Stimulated activated CD4-positive, alpha-beta T cell treated with anti-CD3 and anti-CD28 coated beads, Interleukin-4, amount 100 ng/mL, for 4 hours (primary cell): ENCODE measurements at places on chromosomes 4 and X.

- DNase-seq = no peak
Measured at GRCh38 chr4:32631831-32632230, 1911.7 kb downstream of the PCDH7 start.

DNA sequence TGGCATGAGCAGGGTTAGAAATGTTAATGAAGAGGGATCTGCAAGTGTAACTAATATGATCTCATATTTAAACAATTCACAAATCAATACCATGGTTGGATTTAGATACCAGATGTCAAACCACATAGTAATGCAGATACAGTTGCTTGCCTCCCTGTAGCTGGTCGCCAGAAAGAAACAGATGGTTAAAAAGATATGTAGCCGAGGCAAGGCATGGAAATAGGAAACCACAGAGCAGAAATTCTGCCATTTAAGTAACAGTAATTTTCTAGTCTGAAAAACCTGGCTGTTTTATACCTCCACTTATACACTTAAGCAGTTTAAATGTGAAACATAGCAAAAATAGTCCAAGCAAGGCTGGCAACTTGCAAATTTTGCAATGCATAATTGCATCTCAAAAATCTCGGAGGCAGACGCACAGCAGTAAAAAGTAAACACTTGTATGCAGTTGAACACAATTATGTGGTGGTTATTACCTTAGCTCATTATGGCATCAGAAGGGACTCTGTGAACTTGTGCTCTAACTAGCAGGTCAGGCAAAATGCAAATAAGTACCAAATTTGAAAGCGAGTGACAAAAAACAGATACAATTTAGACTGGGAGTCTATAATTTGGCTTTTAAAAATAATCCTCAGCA, 126.8 kb downstream of the NAA11 start:
- no peak for DNase-seq

GRCh38 chr4:174553031-174553430, 30.7 kb upstream of the HPGD start:
- no peak for DNase-seq

DNA sequence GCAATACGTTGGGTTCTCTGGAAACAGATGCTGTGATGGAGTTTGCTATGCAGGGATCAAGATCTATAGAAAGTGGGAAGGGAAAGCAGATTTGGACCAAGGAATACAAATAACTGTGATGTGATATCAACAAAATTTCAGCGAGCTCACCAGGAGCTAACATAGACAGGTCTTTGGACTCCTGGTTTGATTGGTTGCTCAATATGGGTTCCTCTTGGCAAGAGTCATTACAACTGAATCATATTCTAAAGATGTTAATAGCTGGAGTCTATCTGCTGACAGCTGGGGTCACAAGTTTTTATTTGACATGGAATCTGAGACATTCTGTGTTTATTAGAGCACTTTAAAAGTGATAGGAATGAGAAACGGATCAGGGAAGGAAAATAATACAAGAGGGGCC, 637.6 kb upstream of the GNPDA2 start:
- no peak for DNase-seq

DNA sequence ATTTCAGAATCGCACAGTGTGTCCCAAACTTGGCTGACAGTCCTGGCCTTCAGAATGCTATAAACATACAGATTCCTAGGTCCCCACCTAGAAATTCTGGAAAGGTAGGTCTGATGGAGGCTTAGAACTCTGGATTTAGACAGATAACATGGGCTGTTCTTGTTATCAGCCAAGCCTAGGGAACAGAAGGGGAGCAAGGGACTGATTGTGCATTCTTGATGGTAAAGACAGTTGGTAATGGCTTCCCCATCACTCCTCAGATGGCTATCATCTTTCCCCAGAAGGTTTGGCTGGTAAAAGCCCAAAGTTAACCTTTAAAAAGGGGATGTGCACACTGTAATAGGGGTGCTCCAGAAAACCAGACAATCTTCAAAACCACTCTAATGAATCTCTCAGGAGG, 35.7 kb downstream of the DIPK2B start:
- no peak for DNase-seq

GRCh38 chr4:86249074-86249473, 110.8 kb downstream of the MAPK10 start:
- no peak for DNase-seq

- DNase-seq = no peak
Measured at GRCh38 chr4:155529272-155529671, 137.4 kb upstream of the GUCY1A1 start.

GRCh38 chr4:169566021-169566818, 46.2 kb downstream of the NEK1 start:
- DNase-seq = no peak

- no peak for DNase-seq
Measured at GRCh38 chr4:139809757-139810140, 144.1 kb downstream of the MGST2 start.

DNA sequence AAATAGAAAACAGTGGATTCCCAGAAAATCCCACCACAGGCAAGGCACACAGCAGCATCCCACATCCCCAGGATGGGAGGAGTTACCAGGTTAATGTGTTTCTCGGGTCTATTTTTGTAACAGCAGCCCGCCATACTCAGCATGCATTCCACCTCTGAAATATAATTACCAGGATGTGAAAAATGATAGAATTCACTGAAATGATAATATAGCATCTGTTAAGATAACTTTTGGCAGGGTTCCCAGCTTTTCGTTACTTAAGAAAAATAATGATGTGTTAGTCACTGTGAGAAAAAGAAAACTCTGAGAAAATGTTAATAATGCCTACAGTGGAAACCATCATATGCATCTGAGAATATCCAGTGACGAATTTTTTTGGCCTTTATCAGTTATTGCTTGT, 87.1 kb downstream of the VCX2 start:
- no peak for DNase-seq

GRCh38 chrX:40166582-40166981, 68.8 kb upstream of the BCOR start:
- DNase-seq = no peak

DNA sequence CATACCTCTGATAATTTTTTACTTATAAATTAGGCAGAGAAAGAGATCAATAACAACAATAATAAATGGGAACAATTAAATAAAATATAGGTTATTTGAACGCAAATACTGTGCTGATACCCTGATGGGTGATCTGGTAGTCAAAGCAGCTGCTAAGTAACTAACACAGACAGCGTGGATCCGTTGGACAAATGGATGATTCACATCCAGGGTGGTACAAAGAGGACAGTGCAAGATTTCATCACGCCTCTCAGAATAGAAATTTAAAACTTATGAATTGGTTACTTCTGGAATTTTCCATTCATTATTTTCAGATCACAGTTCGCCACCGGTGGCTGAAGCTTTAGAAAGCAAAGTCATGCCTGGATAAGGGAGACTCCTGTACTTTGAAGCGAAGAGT, 1066.0 kb upstream of the ADGRL3 start:
- DNase-seq = no peak

DNA sequence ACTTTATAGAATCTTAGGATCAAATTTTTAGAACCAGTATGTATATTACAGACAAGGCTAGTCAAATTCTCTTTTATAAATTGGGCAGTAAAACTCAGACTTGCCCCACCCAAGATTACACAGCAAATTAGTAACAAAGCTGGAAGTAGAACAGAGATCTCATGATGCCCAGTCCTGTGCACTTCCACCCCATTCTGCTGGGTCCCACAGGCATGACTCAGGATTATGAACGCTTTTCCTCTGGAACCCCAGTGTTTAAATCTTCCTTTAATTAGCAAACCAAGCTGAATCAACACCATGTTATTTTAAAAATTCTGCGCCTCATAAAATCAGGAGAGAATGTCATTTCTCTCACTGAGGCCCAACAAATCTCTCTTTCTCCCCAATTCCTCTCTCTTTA, 1.5 kb upstream of the IL13RA2 start:
- no peak for DNase-seq

DNA sequence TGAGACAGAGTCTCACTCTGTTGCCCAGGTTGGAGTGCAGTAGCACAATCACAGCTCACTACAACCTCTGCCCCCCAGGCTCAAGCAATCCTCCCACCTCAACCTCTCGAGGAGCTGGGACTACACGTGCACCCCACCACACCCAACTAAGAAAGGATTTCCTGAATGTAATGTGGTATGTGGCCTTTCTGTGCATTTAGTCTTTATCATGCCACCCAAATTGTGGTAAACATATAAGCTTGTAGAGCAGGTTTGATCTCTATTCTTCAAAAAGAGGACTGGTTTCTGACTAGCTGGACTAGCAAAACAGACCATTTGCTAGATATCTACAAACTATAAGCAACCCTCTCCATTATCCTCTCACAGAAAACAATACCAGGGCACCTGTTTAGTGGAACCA, 33.6 kb downstream of the ELOVL6 start:
- peak; percentile 3 for DNase-seq

GRCh38 chrX:1534301-1535168, 2.5 kb downstream of the P2RY8 start:
- no peak for DNase-seq

- DNase-seq = peak; percentile 70
Measured at GRCh38 chrX:149631234-149632165, at the start of gene TMEM185A. TMEM185A (minus strand) TSS chrX:149631792; CDS start chrX:149631580, 212 bp downstream.

GRCh38 chr4:36332023-36332781, 50.8 kb downstream of the DTHD1 start:
- no peak for DNase-seq

GRCh38 chrX:46577221-46578005, 3.8 kb downstream of the CHST7 start:
- no peak for DNase-seq

- DNase-seq = no peak
Measured at GRCh38 chr4:39286263-39286662, 79.9 kb downstream of the RFC1 start.

- no peak for DNase-seq
Measured at GRCh38 chr4:143346206-143346605, 9.5 kb downstream of the GAB1 start.

DNA sequence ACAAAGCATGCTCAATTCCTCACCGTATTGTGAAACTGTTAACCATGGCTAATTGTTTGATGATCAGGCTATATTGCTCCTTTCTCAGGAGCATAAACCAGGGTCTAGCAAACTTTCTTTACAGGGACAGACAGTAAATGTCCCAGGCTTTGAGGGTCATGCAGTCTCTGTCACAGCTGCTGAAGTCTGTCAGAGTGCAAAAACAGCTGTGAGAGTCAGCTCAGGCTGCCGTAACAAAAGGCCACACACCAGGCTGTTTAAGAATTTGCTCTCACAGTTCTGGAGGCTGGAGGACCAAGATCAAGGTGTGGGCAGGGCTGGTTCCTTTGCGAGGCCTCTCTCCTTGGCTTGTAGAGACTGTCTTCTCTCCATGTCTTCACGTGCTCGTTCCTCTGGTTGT, 75.6 kb downstream of the GPR143 start:
- no peak for DNase-seq

- no peak for DNase-seq
Measured at GRCh38 chr4:113528395-113528794, 233.1 kb downstream of the CAMK2D start.

- no peak for DNase-seq
Measured at GRCh38 chrX:103635436-103635835, 6.7 kb downstream of the TCEAL1 start.

DNA sequence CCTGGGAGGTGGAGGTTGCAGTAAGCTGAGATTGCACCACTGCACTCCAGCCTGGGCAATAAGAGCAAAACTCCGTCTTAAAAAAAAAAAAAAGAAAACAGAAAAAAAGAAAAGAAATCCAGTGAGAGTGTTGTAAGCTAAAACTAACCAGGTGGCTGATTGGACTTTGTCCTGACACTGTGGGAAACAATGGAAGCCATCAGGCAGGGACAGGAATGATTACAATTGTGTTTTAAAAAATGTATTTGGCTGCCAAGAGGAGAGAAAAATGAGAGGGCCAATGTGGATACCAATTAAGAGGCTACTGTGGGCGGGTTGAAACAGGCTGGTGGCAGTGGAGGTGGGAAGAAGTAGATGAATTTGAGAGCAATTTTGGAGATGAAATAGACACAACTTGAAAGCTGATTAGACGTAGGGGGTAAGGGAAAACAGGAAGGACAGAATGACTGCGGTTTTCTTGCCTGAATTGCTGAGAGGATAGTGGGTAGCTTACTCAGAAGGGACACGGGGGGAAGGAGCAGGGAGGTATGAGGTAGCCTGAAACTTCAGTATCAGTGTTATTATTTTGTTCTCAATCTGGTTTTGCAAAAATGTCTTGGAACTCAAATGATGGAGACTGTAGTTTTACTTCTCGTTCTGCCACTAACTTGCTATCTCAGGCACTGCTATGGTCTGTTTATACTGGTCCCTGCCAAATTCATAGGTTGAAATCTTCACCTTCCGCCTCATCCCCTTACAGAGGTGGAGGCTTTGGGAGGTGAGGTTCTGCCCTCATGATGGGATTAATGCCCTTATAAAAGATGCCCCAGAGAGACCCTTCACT, 45.6 kb upstream of the CHRNA9 start:
- peak; percentile 29 for DNase-seq

DNA sequence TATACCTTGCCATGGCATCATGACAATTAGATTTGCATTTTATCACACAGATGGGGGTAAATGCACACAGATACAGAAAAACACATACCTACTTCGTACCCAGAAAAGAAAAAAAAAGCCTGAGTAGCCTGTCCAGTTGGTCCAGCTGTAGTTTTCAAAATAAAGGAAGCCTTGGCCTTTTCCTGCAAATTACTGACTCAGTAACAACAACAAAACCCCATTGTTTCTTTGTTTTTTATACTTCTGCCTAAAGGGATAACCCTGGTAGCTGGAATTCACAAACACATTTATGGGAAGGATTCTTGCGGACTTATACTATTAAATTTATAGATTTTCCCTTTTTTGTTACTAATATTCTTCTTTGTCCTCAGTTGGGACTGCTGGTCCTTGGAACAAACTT, 156.4 kb upstream of the PCDH10 start:
- no peak for DNase-seq

DNA sequence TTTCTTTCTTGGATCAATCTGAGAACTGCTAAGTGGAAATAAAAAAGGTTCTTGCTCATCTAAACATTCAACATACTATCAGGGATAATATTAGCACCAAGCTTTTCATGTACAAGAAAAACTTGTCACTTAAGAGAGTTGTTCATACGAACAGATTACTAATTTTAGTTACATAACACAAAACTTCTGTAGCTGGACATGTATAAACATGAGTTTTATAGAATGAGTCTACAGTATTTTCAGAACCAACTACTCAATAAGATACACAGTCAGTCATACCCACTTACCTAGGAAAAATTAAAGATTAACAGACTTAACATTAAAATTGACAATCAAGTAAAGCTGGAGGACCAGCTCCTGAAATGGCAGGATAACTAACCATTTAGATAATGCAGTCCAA, 540.1 kb upstream of the FAM241A start:
- DNase-seq = no peak

DNA sequence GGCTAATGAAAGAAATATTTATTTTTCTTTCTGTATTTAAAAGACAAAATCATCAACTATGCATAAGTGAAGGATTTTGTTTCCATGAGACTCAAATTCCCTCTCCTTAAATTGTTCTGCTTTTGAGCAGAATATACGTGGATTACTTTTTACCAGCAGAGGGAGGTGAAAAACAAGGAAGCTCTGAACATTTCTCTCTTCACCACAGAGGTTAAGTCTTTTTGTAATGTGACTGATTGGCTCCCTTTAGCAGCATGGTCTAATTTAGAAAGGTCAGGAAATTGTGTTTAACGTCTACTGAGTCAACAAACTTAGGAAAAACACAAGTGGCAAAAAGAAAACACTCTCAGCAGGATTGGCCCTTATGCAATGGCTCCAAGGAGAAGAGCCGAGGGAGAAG, 55.1 kb upstream of the F9 start:
- DNase-seq = no peak

- DNase-seq = no peak
Measured at GRCh38 chrX:23978491-23978890, 48.5 kb downstream of the KLHL15 start.
